Stimulated activated CD8-positive, alpha-beta memory T cell treated with anti-CD3 and anti-CD28 coated beads, Interleukin-4, amount 100 ng/mL, for 4 hours (primary cell): ENCODE measurements at places on chromosomes 4 and X.

DNA sequence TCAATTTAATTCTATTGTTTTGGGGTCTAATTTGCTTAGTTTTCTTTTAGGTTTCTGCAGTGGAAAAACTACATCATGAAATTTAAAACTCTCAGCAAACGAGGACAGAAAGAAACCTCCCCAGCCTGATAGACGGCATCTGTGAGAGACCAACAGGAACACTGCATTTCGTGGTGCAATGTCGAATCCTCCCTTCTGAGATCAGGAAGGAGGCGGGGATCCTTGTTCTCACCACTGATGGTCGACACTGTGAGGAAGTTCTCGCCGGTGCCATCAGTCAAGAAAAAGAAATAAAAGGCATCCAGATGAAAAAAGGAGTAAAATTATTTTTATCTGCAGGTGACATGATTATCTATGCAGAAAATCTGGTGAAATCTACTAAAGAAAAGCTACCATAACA, 16.5 kb downstream of the GAK start:
- no peak for DNase-seq

DNA sequence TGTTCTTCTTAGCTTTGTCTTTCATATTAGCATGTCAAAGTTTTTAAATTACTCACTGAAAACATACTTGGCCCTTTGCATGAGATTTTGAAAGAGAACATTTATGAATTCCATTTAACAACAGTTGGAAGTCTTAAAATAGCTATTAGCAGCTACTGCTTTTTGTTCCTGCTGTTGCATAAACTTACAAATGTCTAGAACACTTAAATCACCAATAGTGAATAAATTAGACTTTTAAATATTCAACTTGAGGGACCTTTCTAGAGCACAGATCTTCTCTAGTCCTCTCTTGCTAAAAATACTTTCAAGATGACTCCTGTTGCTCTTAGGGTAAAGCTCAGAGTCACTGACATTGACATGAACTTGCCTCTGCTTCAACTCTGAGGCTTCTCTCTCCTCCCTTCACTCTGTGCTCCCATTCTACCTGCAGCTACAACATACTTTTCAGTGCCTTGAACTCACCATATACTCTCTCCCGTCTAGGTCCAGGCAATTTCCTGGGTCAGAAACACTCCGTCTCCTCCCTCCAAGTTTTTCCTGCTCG, 15.8 kb upstream of the TXK start:
- DNase-seq = no peak

- no peak for DNase-seq
These were observed 40.8 kb downstream of the RAPGEF2 start for GRCh38 chr4:159143687-159144086.

- no peak for DNase-seq
These were observed 296.0 kb upstream of the HS3ST1 start for GRCh38 chr4:11724731-11725130.

DNA sequence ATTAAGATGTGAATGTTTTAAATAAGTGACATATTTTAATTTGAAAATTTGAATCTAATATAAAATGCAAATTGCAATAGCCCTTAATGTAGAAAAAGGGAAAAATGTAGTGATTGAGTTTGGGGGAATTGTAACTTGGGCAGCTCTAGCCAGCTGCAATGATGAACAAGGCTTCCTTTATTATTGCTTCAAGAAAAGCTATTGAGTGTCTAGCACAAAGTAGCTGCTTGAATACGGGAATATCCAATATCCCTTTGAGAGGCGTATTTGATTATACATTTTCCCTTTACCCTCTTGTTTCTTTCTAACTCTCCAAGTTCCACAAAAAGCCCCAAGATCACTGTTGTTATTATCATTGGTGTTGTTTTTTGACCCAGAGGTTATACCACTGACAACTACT, 21.8 kb downstream of the IL1RAPL1 start:
- no peak for DNase-seq

GRCh38 chrX:21779095-21779494, 21.2 kb upstream of the SMPX start:
- DNase-seq = no peak

DNA sequence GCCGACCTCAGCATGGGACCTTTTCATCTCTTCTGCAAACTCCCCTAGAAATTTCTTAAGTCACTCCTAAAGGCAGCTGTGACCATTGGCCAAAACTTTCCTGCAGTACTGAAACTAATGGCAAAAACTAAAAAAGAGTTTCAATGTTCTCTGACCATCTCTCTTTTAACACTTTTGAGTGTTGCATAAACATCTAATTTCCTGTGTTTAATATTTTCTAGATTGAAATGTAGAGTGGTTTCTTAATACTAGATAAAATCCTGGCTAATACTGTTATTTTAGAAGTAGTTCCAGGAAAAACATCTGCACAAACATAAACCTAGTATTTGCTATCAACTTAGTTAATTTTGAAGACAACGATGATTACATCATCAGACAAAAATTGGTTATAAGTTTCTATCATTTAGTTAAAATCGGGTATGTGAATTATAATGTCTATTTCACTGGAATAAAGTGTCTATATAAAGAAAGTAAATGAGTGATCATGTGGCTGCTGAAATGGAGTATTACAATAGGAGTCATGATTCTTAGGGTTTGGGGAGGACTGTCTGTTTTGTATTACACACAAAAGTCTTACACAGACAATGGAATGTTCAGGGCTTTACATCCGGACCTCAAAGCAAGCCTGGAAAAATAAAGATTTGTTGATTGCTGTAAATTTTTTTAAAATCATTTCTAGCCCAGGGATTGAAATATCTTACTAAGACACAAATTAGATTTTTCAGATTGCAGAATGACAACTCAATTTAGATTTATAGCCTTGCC, 1323.4 kb downstream of the C4orf33 start:
- no peak for DNase-seq

DNA sequence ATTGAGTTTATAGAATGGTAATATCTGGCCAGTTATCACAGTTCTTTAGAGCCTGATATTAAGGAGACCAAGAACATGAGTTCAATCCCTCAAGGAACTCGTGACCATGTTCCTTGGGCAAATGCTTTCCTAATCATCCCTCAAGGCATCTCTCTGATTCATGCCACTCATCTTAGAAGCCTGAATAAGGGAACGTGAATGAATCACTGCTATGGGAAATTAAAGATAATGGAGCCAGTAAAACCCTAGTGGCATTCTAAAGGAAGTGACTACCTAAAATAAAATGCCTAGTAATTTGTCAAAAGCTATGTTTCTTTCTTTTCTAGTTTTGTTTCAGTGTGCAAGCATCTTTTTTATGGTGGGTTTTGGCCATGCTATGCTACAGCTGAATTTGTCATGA, 1161.3 kb downstream of the C4orf33 start:
- no peak for DNase-seq

DNA sequence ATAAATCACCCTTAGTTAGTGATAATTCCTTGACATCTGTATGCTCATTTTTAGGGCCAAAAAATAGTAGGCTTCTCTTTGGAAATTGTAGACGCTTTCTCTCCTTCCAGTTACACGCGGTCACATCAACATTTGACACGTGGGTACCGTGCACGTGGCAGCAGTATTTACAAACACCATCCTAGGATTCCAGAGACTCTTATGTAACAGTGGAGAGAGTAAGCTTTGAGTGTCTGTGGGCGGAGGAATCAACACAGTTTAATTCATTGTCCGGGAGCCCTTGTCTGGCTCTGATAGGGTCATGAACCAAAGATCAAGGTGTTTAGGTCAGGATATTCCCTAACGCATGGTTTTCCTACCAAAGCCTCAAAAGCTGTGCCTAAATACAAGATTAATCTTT, 12.2 kb downstream of the TET2 start:
- DNase-seq = no peak

DNA sequence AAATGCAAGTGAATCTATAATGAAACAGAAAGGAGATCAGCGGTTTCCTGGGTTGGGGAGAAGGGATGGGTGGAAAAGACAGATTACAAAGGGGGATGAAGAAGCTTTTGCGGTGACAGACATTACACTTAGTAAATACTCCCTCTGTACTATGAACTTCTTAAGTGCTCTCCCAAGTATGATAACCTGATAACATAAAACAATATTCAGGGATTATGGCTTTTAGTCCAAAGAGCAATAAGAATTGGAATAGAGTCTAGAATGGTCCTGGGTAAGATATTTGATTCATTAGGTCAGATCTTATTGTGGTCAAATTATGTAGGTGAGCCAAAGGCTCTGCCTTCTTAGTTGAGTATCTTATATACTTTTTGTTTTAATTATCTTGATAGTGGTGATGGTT, 9.2 kb downstream of the LRRC66 start:
- no peak for DNase-seq

GRCh38 chr4:182825003-182825402, 92.2 kb downstream of the DCTD start:
- no peak for DNase-seq

GRCh38 chrX:69029771-69030170, 135.5 kb downstream of the PJA1 start:
- no peak for DNase-seq
